ENCODE measurements at places on chromosomes 7 and 10. TPM values are rescaled to one million over a fixed set of nuclear protein-coding genes. Genes with fewer than 3 reads are reported as not detected.

DNA sequence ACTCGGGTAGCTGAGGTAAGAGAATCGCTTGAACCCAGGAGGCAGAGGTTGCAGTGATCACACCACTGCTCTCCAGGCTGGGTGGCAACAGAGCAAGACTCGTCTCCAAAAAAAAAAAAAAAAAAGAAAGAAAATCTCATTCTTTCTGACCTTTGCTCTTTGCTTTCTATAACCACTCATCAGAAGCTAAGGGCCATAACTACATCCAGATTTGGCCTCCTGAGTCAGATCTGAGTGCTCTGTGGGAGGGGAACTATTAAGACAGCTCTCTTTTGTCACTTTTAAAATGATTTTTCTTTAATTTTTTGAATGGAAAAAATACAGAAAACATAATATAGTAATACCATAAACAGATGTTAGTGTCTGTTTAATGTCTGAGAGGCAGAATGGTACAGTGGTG, 210.1 kb downstream of the KIAA1217 start:
- DNase-seq: no peak

- DNase-seq: no peak
Observed at GRCh38 chr7:133185512-133185911, 67.4 kb upstream of the EXOC4 start.

PTPRE gene
- polyA plus RNA-seq: 18.4 TPM

DNA sequence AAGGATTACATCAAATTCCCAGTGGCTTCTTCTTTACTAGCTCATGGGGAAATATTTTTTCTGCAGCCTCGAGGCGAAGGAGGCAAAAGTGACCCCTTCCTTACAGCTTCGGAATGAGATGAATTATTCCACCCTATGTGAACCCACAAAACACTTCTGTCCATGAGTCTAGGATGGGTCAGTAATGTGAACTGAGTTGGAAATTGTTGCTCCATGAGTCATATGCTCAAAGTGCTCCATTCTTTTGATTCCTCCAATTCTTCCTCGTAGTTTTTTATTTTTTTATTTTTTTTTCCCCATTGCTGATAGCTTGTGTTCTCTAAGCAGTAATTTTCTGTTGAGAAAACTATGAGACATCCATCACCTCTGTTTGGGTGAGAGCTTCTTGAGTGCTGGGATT, 31.7 kb upstream of the FAM204A start:
- DNase-seq: no peak

GRCh38 chr10:100027416-100027815, 17.7 kb upstream of the DNMBP start:
- no peak for DNase-seq

RAMP3 gene
- 47.5 TPM for polyA plus RNA-seq

- DNase-seq: no peak
Observed at GRCh38 chr10:48982584-48982983, 42.9 kb upstream of the LRRC18 start.

Measured in heart left ventricle (tissue), 16 donors.